Activated T-helper 1 cell treated with anti-CD3 and anti-CD28 coated beads, Interleukin-2, amount 50 U/mL, for 16 hours (primary cell): ENCODE measurements at places on chromosomes 11 and 22.

GRCh38 chr22:42176255-42176915, 45.8 kb upstream of the CYP2D6 start:
- no peak for DNase-seq

GRCh38 chr11:47593934-47594855, at the start of gene C1QTNF4:
C1QTNF4 (minus strand) TSS chr11:47594411; CDS start chr11:47590810, 3,601 bp downstream.
- no peak for DNase-seq

GRCh38 chr11:48182860-48183526, 33.6 kb upstream of the OR4B1 start:
- DNase-seq = no peak

- DNase-seq = no peak
Measured at GRCh38 chr11:680970-681369, 14.1 kb downstream of the DEAF1 start.

DNA sequence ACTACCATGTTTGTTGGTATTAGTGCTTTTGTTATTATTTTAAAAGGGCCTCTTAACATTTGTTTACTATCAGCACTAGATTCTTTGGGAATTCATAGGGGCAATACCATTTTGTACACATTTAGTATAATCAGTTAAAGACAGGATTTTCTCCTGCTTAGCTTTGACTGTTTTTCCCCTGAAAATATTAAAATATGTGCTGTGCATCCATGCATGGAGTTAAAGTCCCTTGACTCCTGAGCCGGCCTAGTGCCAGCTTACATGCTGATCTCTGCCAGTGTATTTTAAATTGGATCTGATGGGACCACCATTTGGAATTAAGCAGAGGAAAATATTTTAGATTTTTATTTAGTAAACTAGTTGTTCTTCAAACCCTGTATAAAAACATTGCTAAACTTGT, 161.4 kb downstream of the METTL15 start:
- DNase-seq = no peak

GRCh38 chr11:95318498-95318897, 87.5 kb upstream of the SESN3 start:
- no peak for DNase-seq

- DNase-seq = no peak
Measured at GRCh38 chr11:84526250-84526649, 1100.9 kb downstream of the DLG2 start.

DNA sequence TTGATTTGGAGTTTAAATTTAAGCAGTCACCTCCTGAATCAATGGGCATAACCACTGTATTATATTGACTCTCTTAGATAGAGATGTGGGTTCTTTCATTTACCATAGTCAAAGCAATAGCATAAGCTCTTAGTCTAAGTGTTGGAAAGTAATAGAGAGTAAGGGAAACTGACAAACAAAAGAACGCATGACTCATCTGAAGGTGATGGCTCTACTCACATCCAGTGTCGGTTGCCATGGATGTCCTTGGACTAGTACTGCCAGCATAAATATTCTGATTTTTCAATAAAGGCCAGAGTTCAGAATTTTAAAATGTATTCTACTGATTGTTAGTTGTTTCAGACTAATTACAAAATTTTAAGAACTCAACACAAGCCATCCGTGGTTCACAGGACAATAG, 444.9 kb upstream of the DDI1 start:
- no peak for DNase-seq

- no peak for DNase-seq
Measured at GRCh38 chr22:27393371-27393770, 408.2 kb downstream of the MN1 start.

DNA sequence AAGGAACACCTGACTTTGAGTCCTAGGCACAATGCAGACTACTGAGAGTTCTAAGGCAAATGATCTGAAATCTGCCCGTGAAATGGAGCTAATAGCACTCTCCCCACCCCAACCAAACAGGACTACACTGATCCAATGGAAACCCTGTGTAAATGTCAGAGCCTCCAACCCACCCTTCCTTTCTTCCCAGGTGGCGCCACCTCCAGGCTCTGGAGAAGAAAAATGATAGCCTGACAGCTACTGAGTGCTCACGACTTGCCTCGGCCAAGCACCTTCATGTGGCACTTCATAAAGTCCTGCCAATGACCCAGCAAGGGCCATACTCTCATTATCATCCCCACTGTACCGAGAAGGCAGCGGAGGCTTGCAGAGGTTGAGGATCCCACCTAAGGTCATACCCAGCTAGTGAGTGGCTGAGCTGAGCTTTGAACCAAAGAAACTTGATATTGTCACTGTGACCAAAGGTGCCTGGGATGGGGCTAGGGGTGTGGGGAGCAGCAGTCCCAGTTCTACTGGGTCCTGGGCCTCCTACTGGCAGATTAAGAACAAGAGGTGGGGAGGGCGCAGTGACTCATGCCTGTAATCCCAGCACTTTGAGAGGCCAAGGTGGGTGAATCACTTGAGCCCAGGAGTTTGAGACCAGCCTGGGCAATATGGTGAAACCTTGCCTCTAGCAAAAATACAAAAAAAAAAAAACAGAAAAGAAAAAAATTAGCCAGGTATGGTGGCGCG, 20.5 kb downstream of the TST start:
- DNase-seq = no peak

- no peak for DNase-seq
Measured at GRCh38 chr22:42991010-42991651, 23.8 kb downstream of the PACSIN2 start.

DNA sequence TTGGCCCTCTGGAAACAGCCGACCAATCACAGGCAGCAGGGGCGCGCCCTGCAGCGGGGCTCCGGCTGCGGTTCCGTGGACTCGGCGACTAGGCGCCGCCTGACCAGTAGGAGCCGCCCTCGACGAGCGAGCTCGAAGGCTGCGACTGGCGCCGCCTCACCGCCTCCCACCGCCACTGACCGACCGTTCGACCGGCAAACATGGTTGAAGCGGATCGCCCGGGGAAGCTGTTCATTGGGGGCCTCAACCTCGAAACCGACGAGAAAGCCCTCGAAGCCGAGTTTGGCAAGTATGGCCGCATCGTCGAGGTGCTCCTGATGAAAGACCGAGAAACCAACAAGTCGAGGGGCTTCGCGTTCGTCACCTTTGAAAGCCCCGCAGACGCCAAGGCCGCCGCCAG, at the start of gene RBMXL2:
Gene RBMXL2 (plus strand): TSS at position 78 of the 400 bp plus-strand sequence. CDS start 123 bp downstream, at position 201.
- DNase-seq = no peak

GRCh38 chr11:73465871-73466270, 89.7 kb downstream of the RELT start:
- DNase-seq = no peak

- no peak for DNase-seq
Measured at GRCh38 chr11:105491394-105491793, 118.5 kb upstream of the GRIA4 start.

- peak; percentile 97 for DNase-seq
Measured at GRCh38 chr11:66466225-66467033, at the start of gene PELI3. PELI3 (plus strand) TSS chr11:66466905; CDS start chr11:66468129, 1,224 bp downstream.

- DNase-seq = no peak
Measured at GRCh38 chr11:21640491-21640890, 552.4 kb upstream of the ANO5 start.
